ENCODE measurements at places on chromosomes 5 and 9.

- DNase-seq, result no peak
Measured at GRCh38 chr5:79396265-79396664, 117.7 kb downstream of the HOMER1 start.

- no peak for DNase-seq
Measured at GRCh38 chr5:95892784-95893354, 68.8 kb downstream of the ELL2 start.

GRCh38 chr5:123208668-123209501 is 119.8 kb downstream of the PRDM6 start:
- DNase-seq, result no peak

DNA sequence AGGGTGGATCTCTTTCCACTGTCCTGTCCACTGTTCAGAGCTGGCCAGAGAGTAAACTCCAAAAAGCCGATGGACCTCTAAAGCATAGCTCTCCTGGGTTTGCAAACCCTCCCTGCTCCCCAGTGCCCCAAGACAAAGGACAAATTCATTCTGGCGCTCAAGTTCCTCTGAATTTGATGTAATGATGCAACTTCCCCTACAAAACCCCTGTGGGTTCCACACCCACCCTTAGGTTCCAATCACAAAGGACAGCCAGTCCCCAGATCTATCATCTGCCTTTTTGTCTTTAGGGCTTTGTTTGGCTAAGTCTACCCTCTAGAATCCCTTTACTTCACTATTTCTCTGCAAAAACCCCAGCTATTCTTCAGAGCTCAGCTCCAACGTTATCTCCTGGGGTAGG is 57.4 kb upstream of the SLC25A51 start:
- no peak for DNase-seq

GRCh38 chr5:6446626-6447309 is 1.9 kb upstream of the UBE2QL1 start:
- no peak for DNase-seq

DNA sequence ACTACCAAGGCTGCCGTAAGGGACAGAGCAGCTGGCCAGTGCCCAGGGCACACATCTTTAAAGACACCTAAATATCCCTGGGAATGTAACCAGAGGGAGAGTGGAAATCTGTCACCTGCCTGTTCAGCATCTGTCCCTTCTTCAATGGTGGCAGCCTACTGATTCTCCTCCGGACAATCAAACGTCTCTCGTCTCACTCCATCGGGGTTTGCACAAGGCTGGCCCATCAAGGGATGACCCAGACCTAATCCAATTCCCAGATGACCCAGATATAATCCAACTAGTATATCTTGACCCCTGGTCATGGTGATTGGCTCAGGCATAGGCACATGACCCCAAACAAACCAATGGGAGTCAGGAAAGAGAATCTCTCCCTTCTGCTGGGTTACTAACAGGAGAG is 93.5 kb downstream of the HRH2 start:
- DNase-seq, result no peak

GRCh38 chr5:76601470-76601869 is 21.7 kb downstream of the F2RL2 start:
- no peak for DNase-seq

DNA sequence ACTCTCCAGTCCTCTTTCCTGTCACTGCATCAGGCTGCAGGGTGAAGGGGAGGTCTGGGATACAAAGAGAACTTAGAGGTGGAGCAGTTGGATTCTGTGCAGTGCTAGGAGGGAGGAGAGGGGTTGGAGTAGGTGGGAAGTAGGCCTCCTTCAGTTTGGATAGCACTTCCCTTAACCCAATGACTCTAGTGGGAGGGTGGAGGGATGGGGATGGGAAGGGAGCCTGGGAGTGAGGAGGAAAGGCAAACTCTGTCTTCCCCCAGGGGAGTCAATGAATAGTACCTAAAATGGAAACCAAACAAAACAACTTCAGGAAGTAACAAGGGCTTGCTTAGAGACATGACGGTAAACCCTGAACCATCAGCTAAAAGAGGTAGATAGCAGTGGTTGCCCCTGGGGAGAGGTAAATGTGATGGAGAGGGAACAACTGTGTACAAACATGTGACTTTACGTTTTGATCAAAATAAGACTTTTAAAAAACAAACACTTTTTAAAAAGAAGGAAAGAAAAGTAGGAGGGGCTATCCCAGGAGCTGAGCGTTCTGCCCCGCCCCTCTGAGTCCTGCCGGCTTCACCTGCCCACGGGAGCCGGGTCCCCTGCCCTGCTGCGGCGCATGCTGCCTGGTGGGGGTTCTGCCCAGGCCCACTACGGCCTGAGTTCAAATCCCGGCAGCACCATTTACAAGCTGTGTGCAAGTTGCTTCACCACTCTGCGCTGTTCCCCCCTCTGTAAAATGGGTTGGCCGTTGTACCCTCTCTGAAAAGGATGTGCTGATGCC is 30.9 kb downstream of the GSN start:
- DNase-seq, result no peak

DNA sequence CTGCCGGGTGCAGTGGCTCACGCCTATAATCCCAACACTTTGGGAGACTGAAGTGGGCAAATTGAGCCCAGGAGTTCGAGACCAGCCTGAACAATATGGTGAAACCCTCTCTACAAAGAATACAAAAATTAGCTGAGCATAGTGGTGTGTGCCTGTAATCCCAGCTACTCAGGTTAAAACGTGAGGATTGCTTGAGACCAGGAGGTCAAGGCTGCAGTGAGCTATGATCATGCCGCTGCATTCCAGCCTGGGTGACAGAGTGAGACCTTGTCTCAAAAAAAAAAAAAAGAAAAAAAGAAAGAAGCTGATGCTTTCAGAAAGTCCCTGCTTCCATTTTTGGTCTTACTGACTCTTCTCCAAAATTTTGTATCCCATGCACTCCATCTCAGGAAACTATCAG is 31.3 kb downstream of the SNAPC3 start:
- DNase-seq, result no peak

- DNase-seq, result no peak
Measured at GRCh38 chr9:129464972-129465833, 155.7 kb downstream of the C9orf50 start.

DNA sequence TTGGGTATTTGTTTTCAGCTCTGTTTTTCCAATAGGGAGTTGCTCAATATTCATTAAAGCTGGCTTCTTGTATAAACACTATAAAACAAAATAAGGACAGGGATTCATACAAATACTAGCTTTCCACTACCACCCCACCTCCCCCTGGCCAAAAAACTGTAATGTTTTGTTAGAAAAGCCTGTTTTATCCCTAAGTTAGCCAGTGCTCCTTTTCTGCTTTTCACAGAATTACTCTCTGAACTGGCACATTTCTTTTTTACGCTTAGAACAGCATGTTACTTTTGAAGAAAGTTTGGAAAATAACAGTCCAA is 147.4 kb upstream of the DMRT1 start:
- no peak for DNase-seq

- no peak for DNase-seq
Measured at GRCh38 chr9:34717996-34718614, 8.2 kb upstream of the CCL21 start.

- peak; percentile 19 for DNase-seq
Measured at GRCh38 chr5:159207686-159208513, 1.5 kb downstream of the RNF145 start.

DNA sequence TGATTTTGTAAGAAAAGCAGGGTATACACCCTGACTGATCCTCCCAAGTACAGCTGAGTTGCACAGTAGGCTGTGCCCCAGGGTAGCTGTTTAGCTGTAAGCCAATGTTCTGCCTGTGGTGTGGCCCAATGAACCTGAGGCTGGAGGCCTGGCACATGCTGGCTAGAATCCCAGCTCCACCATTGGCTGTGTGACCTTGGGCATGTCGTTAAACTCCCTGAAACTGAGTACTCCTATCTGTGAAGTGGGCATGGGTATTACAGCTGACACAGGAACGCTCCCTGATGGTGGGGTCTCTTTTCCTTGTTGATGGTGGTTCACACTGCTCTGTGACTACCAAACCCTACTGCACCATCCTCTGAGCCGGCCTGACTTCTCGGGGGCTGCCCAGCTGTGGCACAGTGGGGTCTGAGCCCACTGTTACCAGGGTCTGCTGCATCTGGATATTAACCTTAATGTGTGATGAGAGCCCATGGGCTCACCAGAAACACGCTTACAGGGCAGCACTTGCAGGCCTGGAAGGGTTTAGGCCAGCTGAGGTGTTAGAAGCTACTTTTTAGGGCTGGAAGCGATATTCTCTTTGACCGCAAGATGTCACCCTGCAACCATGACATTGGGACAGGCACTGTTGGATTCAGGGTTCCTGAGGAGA is 7.0 kb upstream of the GADD45G start:
- DNase-seq, result no peak

DNA sequence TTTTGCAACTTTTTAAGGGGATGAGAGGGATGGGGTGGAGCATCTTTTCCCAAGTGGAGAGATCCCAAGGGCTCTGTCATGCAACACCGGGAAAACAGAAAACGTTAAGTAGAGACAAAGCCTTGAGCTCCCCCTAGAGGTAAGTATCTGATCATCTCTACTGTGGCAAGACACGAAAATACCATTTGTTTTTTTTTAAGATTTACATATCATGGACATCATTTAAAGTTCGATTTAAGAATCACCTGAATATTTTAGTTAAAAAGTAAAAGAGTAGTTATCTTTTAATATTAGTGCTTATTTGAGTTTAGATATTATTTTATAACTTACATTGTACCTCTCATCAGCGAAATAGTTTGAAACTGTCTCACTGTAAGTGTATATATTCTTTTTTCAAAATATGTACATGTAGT is 200.4 kb downstream of the LRRC70 start:
- no peak for DNase-seq

GRCh38 chr5:153797484-153797883 is 241.2 kb downstream of the FAM114A2 start:
- DNase-seq, result no peak

DNA sequence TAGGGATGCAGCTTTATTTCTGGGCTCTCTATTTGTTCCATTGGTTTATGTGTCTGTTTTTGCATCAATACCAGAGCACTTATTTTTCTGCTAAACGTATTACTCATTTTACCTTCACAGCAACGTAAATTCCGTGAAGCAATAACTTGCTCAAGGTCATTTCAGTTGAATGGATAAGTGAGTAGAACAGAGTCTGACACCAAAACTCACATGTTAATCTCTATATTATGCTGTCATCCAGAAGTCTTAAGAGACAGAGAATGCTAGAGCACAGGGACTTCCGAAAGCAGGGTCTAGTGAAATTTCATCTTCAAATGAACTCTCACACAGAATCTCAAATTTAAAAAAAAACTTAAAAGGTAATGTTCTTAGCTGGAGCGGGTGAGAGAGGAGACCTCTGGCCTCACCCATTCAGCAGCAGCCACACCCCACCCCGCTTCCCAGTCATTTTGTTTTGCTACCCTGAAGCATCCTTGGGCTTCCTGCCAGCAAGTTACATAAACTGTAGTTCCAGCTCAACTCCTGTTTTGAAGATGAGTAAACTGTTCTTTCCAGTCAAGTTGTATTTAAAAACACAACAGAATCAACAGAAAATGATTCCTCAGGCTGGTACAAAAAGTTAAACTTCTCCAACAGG is 69.3 kb downstream of the TRIM36 start:
- no peak for DNase-seq

GRCh38 chr5:99948850-99949249 is 586.3 kb upstream of the FAM174A start:
- no peak for DNase-seq

DNA sequence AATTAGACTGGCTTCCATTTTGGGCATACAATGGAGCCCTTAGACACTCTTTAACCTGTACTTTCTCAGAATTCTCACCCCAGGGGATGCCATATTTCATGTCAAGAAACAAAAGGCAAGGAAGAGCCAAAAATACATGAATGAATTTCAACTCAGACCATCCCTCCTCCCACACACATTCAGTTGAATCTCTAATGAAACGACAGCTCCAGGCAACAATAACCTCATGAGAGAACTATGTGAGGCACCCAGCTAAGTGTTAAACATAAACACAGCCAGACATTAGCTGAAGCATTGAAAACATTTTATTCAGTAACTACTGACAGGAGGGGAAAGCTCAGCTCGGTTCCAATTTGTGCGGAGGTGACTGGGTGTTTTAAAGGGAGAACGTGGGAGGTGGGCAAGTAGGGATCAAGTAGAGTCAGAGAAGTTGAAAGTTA is 1359.1 kb upstream of the CDH9 start:
- DNase-seq, result no peak

DNA sequence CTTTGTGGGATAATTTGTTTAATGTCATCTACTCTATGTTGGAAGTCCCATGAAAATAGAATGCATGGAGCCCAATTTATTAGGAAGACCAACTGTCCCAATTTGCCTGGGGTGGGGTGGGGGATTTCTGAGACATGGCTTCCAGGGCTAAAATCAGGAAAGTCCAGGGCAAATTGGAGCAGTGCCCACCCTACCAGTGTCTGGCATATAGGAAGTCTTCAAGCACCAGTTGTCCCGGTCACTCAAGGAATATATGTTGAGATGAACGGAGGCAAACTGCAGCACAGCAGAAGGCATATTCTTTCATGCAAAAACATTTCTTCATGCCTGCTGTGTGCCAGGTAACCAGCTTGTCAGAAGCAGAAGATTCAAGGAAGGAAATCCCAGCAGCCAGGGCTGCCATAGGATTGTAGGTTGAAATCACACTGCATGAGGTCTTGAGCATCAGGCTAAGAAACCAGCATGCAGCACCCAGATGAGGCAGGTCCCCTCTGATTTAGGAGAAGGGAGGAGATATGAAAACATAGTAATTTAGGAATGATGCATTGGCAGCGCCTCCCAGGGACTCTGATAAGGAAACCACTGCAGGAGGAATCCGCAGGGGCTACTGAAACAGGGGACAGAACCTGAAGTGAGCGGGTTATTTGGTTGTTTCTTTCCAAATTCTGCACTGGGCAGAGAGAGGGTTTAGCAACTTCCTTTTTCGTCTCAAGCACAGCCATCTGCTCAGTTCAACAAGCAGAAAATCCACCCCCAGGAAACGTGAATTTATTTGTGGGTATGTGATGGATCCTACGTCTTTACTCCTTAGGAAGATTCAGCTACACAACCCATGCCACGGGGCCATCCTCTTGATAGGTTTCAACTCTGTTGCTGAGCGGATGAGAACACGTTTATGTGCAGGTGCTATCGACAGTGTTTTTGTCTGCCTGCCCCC is 112.6 kb upstream of the CPEB4 start:
- no peak for DNase-seq

All from esophagus squamous epithelium (tissue), 5 donors.